AG10803 (cell line): ENCODE measurements at places on chromosomes 3 and 15.

GRCh38 chr3:10443272-10444109 is 61.9 kb downstream of the ATP2B2 start:
- no peak for DNase-seq

DNA sequence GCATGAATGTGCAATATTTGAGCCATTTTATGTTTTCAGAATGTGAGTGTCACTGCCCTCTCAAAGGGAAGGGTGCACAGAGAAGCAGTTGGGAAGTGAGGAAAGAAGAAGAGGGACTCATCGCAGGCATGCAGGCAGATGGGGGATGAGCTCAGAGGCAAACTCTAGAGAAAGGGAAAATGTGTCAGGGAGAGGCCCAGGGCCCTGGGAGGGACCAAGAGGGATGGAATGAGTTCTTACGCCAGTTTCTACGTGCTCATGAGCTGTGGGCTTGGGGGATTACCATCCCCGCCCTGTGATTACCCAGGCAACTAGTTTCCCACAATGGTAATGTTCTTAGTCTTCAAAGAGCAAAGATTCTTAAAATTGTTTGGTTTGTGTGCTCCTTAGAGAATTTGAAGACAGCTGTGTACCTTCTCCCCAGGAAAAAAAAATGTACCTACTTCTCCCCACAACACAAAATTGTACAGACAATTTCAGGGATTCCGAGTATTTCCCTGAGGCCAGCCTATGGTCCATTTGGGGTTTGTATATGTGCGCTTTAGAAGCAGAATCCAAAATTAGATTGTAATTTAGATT is 17.8 kb downstream of the GCSAM start:
- no peak for DNase-seq

- DNase-seq: no peak
Observed at GRCh38 chr3:148243609-148244008, 454.1 kb upstream of the AGTR1 start.

DNA sequence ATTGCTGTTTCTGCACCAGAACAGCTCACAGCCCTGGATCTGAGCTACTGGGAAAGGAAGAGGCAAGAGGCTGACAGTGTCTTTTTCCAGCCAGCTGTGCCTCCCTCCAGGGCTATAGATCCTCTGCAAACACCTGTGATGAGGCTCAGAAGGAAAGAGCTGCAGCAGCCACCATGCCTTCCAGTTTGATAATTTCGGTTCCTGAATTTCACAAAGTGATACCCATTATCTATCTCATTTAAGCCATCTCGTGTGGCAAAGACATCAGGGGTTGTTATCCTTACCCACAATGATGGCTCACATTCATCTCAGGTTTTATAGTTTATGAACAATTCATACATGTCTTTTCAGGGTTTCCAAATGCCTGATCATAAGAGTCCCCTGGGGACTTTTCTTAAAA is 1.8 kb upstream of the LARP6 start:
- DNase-seq: no peak

GRCh38 chr15:41072013-41072412 is 44.1 kb downstream of the INO80 start:
- no peak for DNase-seq

GRCh38 chr15:58224068-58224467 is 85.9 kb downstream of the AQP9 start:
- DNase-seq: peak; percentile 56

DNA sequence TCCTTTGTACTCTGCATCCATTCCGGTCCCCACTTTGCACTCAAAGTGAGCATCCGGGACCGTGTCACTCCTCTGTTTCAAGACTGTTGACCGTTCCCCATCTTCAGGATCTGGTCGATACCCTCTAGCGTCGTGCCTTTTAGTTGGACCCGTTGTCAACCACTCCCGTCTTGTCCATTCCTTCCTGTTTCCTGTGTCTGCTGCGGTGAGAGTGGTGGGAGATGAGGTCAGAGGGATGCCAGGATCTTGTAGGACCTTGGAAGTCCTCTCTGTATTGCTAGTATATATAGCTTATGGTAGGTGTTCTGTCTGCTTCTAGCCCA is 624 bp downstream of the BRK1 start:
- peak; percentile 55 for DNase-seq

DNA sequence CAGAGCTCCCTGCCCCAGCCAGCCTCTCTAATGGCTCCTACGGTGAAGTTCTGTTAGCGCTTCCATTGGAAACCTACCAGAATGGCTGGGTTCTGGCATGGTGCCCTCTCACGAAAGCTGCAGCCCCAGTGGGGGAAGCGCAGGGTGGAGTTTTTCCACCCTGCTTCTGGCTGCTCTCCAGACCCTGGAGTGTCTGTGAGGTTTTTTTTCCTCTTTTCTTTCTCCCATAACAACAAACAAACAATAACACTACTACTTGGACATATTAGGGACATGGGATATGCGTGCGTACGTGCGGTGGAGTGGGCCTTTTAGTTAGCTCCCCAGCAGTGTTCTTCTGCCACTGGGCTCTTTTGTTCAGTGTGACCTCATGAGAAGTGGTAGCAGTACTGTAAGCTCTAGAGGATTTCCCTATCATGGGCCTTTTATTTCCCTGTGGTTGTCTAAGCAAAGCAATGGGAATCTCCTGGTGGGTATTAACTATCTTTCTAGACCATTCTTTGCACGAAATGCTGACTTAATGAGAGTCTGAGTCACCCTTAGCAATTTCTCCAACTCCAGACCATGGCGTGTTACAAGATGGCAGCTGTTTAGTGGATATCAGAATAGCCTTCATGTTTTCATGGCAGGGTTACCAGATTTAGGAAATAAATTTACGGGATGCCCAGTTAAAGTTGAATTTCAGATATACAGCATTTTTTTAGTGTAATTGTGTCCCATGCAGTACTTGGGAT is 161.9 kb downstream of the FNDC3B start:
- peak; percentile 94 for DNase-seq

GRCh38 chr3:142947799-142948575 is 15.5 kb downstream of the PAQR9 start:
- DNase-seq: no peak

GRCh38 chr3:194126790-194127189 is 9.2 kb upstream of the HES1 start:
- DNase-seq: no peak

DNA sequence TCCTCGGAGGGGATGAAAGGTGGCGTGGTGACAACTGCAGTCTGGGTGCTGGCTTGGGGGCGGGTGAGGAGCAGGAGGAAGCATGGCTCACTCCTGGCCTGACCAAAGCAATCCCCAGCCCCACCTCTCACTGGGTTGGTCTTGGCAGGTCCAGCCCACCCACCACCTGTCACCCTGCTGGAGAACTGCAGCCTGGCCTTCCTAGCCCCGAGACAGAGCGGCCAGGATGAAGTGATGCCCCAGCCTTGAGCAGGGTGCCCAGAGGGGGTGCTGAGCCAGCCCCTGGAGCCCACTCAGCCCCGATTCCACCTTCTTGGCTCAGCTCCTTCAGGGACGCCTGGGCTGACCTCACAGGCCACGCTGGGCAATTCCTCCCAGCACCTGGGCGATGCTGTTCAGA is 89.9 kb downstream of the IQSEC1 start:
- DNase-seq: no peak

DNA sequence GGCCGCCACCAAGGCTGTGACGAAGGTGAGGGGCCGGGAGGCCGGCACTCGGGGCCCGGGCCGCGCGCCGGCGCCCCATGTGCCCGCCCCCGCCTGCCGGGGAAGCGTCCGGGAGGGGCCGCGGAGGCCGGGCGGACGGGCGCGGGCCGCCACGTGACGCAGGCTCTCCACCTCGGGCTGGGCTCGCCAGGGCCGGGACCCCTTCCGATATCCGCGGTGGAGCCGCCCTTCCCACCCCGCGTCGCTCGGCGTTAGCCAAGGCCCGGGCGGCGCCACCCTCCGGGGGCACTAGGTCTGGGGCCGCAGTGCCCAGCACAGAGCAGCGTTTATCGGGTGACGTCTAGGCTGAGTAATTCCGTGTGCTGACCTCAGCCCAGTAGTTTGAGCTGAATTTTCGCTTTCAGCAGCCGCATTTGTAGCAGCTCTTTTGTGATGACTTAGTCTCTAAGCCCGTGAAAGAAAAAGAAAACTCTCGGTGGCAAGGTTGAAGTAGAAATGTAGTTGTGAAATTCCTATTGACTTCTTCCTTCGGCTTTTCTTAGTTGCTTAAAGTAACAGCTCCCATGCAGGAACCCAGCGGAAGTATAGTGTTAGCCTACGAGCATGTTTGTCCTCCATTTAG is 885 bp downstream of the CDV3 start:
- peak; percentile 62 for DNase-seq
